ENCODE measurements at places on chromosomes 11 and 22.

DNA sequence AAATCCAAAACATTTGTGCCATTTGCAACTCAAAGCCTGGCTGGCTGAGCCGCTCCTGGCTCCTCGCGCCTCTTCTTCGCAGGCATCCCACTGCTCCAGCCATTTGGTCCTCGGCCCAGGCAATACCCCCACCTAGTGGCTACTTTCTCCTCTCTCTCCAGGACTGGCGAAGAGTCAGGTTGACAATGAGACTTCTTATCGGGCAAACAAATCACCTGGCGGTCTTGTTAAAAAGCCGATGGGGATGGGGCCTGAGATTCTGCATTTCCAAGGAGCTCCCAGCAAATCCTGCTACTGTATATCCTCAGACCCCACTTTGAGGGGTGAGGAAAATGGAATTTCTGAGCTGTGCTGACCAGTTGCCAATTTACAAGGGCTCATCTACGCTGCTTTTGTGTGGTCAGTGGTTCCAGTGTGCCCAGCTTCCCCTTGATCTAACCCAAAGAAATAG lies 89.0 kb downstream of the ISX start:
- DNase-seq: peak; percentile 59

- DNase-seq: peak; percentile 74
Measured at GRCh38 chr22:35380537-35381423, at the start of gene HMOX1. TSS of gene HMOX1 (plus strand) at chr22:35381096. CDS start at chr22:35381174, 78 bp downstream.

DNA sequence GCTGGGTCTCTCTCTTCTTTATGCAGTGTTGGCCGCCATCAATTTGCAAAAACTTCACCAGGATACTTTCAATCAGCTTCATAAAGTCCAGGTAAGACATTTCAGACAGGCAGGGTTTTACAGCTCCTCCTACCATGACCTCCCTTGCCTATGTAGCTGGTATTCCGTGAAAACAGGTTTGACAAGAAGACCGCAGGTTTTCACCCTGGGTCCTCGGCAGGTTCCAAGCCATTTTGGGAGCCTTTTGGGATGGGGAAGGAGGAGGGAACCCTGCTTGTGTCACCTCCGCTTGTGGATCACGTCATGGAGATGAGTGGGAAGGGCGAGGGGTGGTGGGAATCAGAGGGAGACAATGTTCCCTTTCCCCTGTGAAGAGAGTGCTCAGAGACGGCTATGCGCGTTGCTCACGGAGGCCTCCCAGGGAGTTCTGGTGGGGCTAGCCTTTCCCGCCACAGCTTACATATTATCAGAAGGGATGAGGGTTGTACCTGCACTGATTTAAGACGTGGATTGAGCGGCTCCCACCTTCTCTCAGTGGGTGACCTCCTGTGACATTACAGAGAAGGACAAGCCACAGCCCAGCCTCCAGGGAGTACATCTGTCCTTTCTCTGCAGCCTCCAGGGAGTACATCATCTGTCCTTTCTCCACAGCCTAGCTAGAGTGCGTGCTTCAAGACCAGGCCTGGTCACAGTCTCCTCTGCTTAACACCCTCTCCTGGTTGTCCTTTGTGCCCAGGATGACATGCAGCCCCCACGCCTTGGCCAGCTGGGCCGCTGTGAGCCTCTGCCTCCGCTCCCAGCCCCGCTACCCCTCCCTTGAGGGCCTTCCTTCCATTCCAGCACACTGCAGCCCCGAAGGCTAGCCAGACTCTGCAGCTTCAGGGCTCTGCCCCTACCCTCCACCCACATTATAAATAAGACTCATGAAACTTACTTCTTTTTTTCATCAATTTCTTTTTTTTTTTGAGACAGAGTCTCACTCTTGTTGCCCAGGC lies 17.2 kb downstream of the GLB1L3 start:
- no peak for DNase-seq

- DNase-seq: no peak
Measured at GRCh38 chr22:20354238-20354975, 34.5 kb upstream of the DGCR6L start.

DNA sequence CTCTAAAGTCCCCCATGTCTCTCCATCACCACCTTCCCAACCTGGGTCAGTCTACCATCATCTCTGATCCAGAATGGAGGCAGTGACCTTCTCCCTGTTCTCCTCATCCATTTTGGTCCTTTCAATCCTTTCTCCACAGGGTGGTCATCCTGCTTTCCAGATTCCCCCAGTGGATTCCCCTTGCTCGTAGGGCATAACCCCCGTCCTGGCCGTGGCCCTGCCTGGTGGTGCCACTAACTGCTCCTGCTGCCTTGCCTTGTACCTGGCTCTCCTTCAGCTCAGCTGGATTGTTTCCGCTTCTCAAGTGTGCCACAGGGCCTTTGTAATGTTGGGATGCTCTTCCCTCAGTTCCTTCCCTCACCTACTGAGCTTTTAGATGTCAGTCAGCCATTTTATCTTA lies 81.6 kb downstream of the MYO7A start:
- no peak for DNase-seq

DNA sequence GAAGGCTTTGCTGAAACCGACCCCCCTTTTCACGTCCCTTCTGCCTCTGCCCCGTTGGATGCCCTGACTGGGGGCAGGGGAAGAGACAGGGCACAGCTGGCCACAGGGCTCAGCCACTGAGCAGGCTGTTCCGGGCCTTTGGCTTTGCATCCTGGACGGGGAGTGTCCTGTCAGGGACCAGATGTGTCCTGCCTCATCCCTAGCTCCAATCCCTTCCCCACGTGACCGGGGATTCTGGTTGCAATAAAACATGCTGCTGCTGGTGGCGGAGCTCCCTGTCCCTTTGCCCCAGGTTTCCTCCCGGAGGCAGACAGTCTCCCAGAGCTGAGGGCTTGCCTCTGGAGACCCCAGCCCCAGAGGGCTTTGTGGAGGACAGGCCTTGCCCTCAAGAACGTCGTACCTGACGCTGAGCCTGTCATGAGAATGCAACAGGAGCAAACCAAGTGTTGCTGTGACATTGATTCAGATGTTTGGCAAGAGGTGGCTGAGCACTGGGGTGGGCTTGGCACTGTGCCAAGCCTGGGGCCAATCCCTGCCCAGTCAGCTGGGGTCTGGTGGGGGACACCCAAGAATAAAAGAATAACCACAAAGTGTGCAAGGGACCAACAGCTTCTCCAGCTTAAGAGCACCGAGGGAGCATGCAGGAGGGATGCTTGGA lies 7.3 kb downstream of the CDC42EP2 start:
- no peak for DNase-seq

DNA sequence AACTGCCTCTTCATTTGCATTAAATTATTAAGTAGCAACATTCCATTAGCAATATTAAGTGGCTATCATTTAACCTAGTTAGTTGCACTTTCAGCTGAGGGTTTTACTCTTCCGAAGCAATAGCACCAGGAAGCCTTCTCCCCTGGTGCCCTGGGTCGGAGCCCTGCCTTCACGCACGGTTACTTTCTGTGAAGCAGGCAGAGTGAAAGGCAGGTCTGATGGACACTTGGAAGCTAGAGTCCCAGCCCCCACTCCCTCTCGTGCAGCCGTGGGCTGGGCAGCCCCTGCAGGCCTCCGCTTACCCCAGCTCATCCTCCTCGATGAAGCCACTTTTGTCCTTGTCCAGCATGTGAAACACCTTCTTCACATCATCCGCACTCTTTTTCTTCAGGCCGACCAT lies 2.0 kb downstream of the PVALB start:
- DNase-seq: no peak

- no peak for DNase-seq
Measured at GRCh38 chr22:41302021-41302767, 869 bp downstream of the ZC3H7B start.

DNA sequence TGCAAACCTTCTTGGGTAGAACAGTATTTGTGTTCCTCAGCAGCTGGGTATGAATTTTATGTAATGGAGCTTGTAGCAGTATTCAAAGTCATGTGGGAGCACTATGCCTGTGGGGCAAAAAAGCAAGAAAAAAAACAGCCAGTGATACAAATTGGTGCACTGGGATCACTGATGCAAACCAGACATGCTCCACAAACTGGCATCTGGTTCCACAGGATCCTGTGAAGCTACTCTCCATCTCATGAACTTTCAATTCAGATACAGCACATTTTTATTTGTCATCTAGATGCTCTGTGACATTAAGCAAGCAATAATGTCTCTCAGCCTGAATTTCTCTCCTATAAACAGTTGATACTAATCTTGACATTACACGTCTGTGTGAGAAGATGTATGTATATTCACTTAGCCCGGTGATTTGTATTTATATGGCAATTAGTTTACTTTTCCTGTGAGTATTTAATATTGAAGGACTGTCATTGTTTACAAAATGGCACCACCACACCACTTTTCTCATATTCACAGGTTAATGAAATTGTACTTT lies 208.5 kb upstream of the GRIA4 start:
- DNase-seq: no peak

DNA sequence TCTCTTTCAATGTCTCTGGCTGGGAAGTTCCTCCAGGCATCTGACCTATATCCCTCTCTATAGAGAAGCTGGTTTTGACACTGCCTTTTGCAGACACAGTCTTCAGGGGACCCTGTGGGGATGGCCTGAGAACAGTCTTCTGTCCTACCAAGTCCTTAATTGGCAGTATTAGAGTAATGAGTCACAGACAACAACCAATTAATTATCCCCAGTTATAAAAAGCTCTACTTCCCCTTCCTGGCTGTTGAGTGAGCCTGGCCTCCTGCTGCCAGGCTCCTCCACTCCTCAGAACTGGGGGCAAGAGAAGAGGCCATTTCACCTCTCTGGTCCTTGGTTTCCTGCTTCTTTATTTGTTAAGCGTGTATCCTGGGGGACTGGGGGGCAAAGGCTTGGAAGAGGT lies 41.2 kb upstream of the KLHL35 start:
- no peak for DNase-seq

Data from activated CD4-positive, alpha-beta T cell treated with anti-CD3 and anti-CD28 coated beads, Interleukin-2, Interleukin-6, amounts not matched to agents 100 ng/mL and 50 ng/mL, durations not matched to agents 16 hours and 8 hours (primary cell).